Regular cardiac myocyte (primary cell): ENCODE measurements at places on chromosomes 3 and 15. TPM values are rescaled to one million over a fixed set of nuclear protein-coding genes. Genes with fewer than 3 reads are reported as not detected.

The LAMB2 gene
- 360 and 613 TPM in 2 replicates for total RNA-seq

The CIDEC gene
- under 0.01 TPM in 1 of 2 replicates, not detected in the other for total RNA-seq

The ATP13A5 gene
- not detected in 2 replicates for total RNA-seq

The FBXO40 gene
- total RNA-seq: not detected in 2 replicates

The LSMEM2 gene
- under 0.01 TPM in 1 of 2 replicates, not detected in the other for total RNA-seq

The TRIM69 gene
- total RNA-seq: 11.3 and 11.7 TPM in 2 replicates

The ARHGAP31 gene
- total RNA-seq: 7.6 and 10.5 TPM in 2 replicates

The FBN1 gene
- 823 and 1,944 TPM in 2 replicates for total RNA-seq
